ENCODE measurements at places on chromosomes 11 and 22.

DNA sequence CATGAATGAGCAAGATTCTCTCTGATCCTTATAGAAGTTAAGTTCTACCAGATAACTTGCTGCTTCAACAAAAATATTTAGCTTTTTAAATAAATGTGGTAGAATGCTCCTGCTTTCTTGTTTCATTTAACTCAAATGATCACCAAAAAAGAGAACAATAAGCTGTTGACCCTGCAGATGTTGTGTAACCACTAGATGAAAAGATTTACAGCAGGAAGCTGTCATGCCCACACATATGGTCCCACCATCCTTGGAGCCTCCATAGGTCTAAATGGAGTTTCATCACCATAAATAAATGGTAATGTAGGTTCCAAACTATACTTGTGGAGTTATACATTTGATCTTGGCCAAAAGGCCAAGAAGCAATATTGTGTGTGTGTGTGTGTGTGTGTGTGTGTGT is 118.8 kb downstream of the RRAS2 start:
- no peak for DNase-seq

GRCh38 chr11:27497911-27498310 is 8.7 kb downstream of the LIN7C start:
- DNase-seq, result no peak

DNA sequence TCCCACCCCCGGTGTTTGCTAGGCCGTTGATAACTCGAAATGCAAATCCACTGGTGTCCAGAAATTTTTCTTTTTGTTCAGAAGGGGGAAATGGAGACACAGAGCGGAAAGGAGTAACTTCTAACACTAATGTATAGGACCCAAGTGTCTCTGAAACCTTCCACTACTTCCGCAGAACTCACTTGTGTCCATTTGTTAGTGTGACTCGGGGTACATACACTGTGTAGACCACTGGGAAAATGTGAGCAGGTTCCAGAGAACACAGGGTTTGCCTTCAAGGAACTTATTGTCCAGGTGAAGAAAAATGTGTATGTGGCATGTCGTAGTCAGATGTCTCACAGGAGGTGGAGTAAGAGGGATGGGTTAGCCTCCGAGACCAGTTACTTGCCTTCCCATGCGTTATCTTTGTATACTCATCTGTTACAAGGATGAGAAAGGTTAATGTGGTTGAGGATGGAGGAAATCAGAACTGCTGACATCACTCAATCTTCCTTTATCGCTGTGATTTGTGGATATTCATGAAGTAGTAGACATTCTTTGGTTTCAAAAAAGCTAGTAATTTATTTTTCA is 857 bp downstream of the ARCN1 start:
- no peak for DNase-seq

DNA sequence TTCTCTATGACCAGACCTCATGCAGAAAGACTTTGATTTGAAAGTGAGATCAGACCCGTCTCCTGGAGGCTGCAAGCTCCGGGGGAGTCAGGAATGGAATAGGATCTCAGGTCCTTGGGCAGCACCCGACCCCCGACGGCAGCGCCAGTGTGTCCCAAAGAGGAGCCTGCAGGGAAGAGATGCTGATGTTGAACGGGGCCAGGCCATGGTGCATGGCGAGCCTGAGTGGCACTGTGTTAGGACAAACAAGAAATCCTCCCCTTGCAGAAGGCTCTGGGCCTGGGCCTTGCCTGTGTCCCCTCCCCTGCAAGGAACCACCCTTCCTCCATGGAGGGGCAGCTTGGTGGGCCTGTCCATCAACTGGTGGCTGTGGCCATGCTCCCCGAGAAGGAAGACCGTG is 20.1 kb upstream of the SYT8 start:
- DNase-seq, result no peak

GRCh38 chr11:13745165-13745564 is 76.7 kb downstream of the FAR1 start:
- no peak for DNase-seq

DNA sequence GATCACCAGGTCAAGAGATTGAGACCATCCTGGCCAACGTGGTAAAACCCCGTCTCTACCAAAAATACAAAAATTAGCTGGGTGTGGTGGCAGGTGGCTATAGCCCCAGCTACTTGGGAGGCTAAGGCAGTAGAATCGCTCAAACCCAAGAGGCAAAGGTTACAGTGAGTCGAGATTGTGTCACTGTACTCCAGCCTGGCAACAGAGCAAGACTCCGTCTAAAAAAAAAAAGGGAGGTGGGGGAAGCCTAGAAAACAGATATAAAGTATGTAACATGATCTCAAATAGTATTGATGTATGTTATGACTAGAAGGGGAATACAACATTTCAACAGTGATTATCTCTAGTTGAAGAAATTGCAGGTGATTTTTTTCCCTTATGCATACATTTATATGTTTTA is 61.4 kb downstream of the SLC1A2 start:
- no peak for DNase-seq
